ENCODE measurements at places on chromosomes 3 and 15.
A peak's percentile ranks its signal among the peaks of the same experiment; 100 is the strongest.

DNA sequence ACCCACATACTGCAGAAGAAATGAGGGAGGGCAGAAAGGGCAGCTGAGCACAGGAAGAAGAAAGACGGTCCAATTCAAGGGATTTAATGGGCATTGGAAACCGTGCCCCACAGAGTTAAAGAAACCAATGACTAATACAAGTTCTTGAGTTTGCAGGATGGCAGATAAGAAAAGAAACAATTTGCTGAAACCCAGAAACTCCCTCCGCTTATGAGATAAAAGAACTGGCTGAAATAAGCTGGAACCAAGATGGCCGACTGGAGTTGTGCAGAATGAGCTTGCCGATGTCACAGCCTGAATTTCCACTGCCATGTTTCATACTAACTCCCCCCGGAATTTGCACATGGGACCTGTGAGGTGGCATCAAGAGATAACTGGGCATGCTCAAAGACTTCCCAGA is 47.1 kb downstream of the SCAP start:
- DNase-seq: no peak

- DNase-seq: peak; percentile 26
These were observed 124.2 kb upstream of the ADPGK start for GRCh38 chr15:72907733-72908132.

- DNase-seq: no peak
These were observed 175.5 kb downstream of the CFAP20DC start for GRCh38 chr3:58874248-58874741.

GRCh38 chr15:40955930-40956540 is 2.8 kb downstream of the CHAC1 start:
- DNase-seq: no peak

- DNase-seq: no peak
These were observed 13.0 kb downstream of the TBC1D2B start for GRCh38 chr15:78064544-78064943.

- no peak for DNase-seq
These were observed 221.0 kb downstream of the RSRC1 start for GRCh38 chr3:158330870-158331269.

DNA sequence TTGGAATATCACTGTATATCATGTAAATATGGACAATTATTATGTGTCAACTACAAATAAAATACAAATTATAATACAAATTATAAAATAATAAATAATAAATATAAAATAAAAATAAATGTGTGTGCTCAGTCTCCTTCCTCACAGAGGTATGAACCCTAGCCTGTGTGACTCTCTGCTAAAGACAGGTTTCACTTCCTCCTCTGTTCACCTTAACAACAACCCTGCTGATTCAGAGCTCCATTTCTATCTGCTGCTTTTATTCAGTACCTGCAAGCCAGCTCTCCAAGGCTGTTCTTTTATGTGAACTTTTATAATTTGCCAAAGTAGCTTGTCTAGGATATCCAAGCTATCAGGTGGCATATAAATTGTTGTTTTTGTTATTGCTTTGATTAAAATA is 610.7 kb upstream of the GRM7 start:
- DNase-seq: no peak

DNA sequence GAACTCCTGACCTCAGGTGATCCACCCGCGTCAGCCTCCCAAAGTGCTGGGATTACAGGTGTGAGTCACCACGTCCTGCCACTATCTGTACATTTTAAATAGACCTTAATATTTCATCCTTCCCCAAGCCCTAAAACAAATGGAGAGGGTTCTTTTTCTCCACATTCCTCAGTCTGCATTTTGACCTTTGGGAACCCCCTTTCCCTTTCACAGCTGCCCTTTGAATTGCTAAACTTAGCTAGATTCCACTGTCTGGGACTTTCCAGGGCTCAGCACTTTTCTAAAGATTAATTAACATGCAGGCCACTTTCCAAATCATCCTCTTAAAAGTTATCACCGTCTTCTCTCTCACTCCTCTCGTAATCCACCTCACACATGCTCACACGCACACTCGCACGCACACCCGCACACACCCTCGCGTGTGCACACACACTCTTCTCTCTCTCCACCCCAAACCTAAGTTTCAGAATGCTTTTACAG is 124.2 kb downstream of the TMCO5A start:
- DNase-seq: no peak

DNA sequence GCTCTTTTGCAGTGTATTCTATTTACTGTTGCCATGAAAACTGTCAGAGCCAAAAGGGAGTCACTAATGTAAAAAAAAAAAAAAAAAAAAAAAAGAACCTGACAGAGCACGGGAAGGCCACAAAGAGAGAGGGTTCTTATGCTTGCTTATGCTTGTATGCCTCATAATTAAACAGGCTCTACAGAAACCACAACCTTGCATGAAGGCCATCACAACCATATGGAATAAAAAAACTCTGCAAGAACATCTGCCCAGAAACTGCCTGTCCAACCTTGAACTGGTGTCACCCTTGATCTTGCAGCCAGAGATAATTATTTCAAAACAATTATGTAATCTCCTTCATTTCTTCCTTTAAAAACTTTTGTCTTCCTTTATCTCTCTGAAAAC is 50.1 kb downstream of the CFAP20DC start:
- no peak for DNase-seq

GRCh38 chr15:31811641-31812040 is 218.7 kb upstream of the CHRNA7 start:
- DNase-seq: no peak

DNA sequence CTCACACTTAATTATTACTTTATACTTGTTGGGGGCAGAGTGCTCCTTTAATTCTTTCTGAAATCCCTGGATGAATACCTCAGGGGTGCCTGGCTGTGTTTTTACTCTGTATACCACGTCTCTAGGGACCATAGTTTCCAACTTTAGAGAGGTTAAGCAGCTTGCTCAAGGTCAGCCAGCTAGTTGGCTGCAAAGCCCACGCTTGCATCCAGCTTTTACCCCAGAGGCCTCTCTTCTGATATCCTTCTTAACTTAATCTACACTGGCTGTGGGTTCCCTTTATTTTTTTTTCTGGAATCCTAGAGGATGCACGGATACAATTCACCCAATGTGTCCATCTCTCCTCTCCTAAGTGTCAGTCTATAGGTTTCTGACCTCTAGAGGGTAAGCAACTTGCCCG is 1.4 kb downstream of the PDZRN3 start:
- no peak for DNase-seq

- DNase-seq: no peak
These were observed 17.7 kb downstream of the STAG1 start for GRCh38 chr3:136734382-136735070.

DNA sequence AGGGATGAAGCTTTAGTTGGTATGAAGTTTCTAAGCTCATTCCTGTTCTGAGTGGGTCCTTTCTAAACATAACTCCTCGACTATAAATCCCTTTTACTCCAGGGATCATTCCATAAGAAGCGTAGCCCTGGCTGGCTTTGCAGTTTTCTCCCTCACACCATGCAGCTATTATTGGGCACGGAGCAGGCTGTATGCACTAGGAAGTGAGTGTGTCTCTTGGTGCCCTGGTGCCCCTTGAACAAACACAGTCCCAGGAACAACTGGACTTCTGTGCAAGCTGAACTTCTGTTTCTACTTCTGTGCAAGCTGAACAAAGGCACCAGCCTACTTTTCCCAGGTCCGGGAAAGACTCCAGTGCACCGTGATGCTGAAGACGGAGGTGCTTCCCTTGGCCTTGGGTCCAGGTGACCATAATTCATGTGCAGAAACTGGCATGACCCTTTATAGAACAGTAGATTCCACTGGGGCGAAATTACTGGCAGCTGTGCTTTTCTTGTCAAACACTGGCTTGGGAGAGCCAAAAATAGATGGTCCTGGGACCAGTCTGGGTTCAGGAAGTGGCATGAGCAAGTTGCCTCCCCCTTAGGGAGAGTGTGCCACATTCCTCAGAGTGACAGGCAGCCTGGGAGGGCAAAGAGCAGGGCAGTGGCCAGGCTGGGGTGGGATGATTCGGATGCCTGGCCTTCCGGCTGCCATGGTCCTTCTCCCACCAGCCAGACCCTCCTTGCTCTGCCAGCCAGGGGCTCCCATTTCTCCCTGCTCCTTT is 127.2 kb downstream of the SLCO3A1 start:
- DNase-seq: no peak

- DNase-seq: no peak
These were observed 184.3 kb upstream of the PPP2R3A start for GRCh38 chr3:135781026-135781815.

GRCh38 chr15:75840659-75841058 is 2.6 kb upstream of the UBE2Q2 start:
- DNase-seq: no peak

DNA sequence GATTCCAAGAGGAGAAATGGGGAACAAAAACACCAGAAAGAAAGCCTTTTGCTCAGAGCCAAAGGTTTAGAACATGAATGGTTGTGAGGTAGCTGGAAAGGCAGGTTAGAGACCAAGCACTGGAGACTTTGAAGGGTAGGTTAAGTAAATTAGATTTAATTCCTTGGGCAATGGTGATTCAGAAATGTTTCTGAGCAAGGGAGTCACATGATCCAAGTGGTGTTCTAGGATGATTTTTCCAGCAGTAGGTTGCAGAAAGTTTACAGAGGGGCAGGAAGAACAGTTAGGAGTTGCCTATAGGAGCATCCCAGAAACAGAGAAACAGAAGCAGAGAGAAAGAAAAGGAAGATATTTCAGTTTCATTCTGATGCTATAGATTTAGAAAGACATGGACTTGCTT is 139.8 kb downstream of the WDR76 start:
- DNase-seq: no peak

DNA sequence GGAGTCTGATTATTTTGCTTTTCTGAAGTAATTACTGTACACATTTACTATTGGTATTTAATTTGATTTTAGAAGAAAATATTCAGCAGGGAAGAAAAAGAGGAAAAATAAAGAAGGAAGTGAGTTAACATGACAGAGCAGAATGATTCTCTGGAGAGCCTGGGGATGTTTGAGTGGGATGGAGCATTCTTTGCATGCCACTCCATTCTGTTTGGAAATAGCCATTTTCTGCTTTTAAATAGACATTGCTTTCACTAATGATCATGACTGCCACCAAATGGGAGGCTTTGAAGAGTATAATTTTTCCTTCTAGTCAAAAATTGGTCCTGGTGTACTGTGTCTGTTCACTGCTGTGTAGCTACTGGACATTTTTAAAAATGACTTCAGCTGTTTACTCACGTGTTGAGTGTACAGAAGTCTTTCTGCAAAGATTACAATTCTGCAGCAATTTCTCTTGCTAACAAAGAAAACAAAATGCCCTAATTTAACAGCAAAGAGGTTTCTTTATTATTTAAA is 196.1 kb downstream of the RYR3 start:
- DNase-seq: no peak

GRCh38 chr3:186418671-186419145 is 56.7 kb upstream of the DGKG start:
- no peak for DNase-seq

DNA sequence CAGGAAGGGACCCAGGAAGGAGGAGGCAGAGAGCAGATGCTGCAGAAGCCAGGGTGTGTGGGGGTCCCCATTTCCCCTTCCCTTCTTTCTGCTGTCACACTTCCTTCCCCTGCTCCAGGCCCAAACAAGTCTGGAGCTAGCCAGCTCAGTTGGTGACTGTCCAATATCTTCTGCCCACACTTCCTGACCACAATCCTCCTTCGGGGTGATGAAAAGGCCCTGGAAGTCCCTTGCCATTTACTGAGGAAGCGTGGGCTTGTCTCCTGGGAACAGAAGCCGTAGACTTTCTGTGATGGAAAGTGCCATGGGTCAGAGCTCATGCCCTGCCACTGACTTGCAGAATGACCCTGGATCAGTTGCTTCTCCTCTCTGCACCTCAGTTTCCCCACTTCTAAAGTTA is 39.0 kb downstream of the ANAPC13 start:
- DNase-seq: no peak

DNA sequence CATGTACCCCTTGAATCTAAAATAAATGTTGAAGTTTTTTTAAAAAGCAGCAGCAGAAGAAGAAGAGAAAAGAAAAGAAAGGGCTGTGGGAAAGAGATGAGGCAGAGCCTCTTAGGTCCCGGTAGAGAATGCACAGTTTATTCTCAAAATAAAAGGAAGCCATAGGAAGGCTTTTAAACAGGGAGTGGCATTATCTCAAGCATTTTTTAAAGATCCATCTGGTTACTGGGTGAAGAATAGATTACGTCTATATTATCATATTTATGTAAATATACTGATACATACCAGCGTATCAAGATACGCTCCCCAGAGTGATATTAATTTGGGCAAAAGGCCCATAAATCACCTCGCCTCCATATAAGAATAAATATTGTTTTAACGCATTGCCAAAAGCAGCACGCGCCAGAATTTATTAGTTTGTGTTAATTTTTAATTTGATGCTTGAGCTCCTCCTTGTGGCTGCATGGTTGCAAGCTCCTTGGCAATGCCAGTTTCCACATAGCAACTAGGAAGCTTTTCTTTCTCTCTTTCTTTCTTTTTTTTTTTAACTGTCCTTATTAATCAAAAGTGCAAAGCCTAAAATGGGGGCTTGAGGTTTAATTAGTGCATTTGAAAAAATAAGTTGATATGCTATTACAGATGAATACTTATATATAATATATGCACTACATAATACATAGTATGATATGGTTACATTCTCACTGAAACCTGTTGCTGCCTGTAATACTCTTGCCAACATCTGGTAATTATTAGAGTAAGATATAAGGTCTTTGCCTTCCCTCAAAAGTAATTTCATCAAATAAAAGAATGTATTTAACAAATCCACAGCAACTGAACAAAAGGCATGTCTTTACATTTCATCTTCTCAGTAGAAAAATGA is 242.8 kb upstream of the UBE2E2 start:
- DNase-seq: peak; percentile 55

DNA sequence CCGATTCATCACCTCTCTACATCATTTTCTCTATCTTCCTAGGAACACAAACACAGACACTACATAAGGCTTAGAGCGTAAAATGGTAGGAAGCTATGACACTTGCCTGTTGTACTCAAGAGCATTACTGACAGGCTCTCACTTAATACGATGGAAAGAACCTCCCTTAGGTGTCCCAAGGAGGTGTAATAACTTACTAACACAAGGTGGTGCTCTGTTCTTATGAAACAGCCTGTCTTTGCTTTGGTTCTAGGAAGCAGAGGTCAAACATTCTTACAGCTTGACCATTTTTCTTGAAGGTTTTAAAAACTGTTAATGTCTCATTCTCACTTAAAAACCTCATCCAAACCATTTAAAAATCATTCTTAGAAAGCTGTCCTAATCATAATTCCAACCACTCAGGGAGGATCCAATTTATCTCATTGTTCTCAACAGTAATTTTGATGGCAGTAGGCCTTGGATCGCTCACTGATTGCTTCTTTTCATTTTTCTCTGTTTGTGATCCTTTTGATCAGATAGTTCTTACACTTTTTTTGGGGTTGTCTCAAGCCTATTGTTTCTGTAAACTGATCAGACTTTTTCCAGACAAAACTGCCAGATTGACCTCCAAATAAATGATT is 317.8 kb upstream of the AGTR1 start:
- DNase-seq: peak; percentile 3

GRCh38 chr15:60172143-60172542 is 168.0 kb downstream of the FOXB1 start:
- no peak for DNase-seq

- no peak for DNase-seq
These were observed 13.5 kb downstream of the CCPG1 start for GRCh38 chr15:55394694-55395093.
